HT-29 (cell line): ENCODE measurements at places on chromosomes 5 and 9.

- no peak for DNase-seq
Measured at GRCh38 chr9:70571258-70571657, 156.8 kb upstream of the KLF9 start.

DNA sequence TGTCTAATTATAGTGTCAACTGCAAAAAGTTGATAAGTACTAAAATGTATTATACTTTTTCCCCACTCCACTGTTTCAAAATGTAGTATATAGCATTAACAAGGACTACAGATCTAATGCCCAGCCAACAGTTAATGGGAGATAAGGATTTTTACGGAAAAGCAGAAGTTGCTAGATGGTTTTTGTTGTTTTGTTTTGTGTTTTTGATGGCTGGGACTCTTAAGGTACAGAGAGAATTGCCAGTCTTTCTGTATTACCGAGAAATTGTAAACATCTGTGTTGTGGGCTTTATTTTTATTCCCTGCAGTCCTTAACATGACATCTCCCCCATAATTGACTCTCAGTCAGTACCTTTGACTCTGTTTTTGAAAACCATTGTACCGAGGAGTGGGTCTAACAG is 44.0 kb downstream of the TRIO start:
- DNase-seq: no peak

DNA sequence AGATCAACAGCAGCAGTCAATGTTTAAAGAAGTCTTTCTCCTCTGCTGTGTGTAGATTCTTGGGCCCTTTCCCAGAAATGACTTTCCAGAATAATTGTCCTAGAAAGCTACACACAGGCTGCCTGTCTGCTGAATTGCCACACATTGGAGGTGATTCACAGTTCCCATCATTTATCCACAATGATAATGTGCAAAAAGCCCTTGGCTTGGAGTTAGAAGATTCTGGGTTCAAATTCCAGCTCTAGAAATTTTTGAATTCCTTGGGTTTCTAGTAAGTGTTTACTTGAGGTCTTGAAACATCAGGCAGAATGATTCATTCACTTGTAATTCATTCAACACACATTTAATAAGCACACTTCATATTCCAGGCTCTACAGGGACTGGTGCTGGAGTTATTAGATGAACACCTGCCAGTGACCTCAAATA is 28.6 kb upstream of the EPB41L4B start:
- DNase-seq: no peak

- peak; percentile 32 for DNase-seq
Measured at GRCh38 chr5:25119650-25120049, 474.9 kb upstream of the CDH10 start.

GRCh38 chr9:32955655-32956478 is 45.6 kb downstream of the APTX start:
- no peak for DNase-seq

- no peak for DNase-seq
Measured at GRCh38 chr5:154547551-154547950, 69.5 kb upstream of the HAND1 start.

- DNase-seq: no peak
Measured at GRCh38 chr5:118967059-118967508, 21.3 kb downstream of the DTWD2 start.

GRCh38 chr5:133251296-133252132 is 199.7 kb downstream of the HSPA4 start:
- DNase-seq: peak; percentile 67

DNA sequence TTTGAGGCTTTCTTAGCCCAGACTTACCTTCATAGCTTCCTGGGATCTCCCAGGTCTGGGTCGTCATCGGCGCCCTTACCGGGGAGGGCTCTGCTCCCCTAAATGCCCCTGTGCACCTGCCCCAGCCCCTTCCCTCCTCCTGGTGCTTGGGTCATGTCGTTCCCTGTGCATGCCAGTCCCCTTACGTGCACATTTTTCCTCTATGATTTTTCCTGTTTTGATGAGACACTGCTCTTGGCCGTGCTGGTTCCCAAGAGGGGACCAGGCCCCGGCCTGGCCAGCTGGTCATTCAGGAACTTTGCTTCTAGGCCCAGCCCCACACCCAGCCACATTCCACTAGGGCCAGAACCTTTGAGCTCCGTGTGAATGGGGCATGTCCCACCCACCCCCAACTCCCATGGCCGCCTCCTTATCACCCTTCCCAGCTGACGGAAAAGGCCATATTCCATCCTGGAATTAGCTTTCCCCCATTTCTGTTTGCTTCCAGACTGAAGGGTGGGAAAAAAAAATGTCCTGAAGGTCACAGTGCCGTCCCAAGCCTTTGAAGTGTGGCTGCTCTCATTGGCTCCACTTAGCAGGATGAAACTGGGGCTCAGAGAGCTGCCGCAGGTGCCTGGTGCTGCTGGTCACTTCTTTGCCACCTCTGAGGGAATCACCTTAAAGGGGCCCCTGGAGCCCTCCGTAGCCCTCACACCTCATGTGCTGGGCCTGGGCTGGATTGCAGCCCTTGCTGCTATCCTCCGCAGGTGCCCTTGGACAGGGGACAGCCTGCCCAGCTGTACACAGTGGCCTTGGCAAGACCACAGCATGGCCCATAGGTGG is 25.1 kb downstream of the ERGIC1 start:
- DNase-seq: peak; percentile 63

DNA sequence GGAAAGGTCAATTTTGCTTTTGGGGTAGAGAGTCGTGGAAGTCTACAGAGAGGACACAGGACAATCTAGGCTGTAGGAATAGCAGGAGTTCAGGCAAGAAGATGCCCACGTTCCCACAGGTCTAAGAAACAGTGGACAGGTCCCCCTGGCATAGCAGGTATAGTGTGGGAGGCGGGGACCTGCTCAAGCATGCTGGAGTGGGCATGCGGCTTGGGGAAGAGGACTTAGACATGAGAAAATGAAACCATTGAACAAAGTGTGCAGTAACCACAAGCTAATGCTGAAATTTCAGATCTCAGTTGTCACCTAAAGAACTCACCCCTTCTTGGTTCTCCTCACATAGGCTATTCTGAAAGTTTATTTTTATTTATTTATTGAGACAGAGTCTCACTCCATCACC is 142.8 kb upstream of the EFNA5 start:
- no peak for DNase-seq

DNA sequence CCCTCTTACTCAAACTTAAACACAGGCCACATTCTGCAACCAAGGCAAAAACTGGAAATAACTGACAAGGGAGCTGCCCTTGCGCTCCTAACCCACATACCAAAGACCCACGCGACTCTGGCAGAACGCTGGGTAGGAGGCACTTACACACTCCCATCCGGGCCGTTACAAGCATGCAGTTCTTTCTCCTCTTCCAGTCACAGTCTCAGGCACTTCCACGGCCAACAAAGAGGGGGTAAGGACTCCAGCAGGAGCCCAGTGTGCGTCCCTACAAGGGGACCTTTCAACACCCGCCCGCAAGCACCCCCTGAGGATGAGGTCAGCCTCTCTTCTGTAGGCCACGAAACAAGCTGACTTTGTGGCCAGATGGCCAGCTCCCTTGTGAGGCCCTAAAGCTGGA is 57.4 kb downstream of the SERINC5 start:
- no peak for DNase-seq

- peak; percentile 42 for DNase-seq
Measured at GRCh38 chr5:145811834-145812625, 23.1 kb downstream of the PRELID2 start.

- peak; percentile 71 for DNase-seq
Measured at GRCh38 chr9:5442400-5443011, 4.8 kb upstream of the PLGRKT start.

DNA sequence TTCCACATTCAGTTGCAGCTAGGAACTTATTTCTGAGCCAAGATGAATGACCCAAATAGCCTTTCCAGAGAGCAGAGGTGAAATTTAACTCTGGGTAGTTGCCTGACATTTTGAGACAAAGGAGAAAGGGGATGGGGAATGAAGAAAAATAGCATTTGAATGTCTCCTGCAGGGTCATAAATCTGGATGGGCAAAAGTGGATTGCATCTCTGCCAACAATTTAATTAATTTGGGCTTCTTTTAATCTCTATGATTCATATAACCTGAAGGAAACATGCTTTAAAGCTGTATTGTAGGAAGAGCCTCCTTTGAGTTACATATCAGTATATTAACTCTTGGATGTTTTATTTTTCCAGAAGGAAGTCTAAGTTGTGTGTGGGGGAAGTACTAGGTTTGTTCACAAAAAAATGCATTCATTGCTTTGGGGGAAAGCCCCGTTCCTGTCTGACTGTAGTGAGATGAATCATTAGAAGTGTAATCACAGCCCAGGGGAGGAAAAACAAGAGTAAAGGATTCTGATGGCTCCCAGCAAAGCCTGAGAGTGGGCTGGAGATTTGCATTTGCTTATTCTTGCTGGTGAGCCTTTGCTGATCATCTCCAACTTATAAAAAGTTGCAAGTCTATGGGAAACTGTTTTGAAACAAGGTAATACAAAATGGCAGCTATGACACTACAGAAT is 133.0 kb upstream of the IQGAP2 start:
- no peak for DNase-seq

DNA sequence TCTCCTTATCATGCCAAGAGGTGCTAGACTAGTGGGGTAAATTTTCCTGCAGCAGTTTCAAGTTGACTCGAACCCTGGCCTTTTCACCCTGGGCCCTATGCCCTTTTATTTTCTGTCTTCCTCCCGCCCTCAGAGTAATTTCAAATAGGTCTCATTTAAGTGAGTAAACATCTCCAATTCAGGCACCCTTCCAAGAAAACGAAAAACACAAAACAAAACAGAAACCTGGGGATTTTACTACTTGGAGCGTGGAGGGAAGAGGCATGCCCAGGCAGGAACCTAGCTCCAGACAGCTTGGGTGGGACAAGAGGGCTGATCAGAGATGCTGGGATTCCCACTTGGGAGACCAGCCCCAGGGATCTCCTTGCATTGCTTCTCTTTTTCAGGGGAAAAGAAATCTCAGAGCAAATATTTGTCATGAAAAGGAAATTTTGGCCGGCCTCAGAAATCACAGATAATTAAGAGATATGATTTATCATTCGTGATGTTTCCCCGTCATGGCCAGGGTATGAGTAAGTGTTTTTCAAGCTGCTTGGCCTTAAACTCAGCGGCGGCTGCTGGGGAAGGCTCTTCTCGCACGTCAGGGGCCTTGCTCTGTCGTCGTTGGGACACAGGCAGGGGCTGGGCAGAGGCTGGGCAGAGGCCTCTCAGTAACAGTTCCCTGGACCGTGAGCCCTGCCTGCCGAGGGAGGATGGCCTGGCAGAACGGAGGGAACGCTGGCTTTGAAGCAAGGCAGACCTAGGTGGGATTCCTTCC is 248.6 kb upstream of the KLF4 start:
- DNase-seq: peak; percentile 22

- DNase-seq: no peak
Measured at GRCh38 chr9:110156902-110157301, 51.1 kb downstream of the C9orf152 start.

DNA sequence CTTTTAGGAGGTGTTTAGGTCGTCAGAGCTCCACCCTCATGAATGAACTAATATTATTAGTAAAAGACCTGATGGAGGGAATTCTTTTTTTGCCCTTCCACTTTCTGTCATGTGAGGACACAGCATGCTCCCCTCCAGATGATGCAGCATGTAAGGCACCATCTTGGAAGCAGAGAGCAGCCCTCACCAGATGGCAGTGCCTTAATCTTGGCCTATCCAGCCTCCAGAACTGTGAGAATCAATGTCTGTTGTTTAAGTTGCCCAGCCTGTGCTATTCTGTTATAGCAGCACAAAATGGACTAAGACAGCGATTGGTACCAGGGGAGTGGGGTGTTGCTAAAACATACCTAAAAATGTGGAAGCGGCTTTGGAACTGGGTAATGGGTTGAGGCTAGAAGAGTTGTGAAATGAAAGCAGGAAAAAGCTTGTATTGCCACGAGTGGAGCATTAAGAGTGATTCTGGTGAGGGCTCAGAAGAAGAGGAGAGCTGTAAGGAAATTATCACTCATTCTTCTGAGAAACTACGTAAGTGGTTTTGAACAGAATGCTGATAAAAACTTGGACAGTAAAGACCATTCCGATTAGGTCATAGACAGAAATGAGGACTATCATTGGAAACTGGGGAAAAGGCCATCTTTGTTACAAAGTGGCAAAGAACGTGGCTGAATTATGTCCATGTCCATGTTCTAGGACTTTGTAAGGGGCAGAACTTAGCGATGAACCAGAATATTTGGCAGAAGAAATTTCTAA is 28.6 kb downstream of the PTPDC1 start:
- DNase-seq: no peak

DNA sequence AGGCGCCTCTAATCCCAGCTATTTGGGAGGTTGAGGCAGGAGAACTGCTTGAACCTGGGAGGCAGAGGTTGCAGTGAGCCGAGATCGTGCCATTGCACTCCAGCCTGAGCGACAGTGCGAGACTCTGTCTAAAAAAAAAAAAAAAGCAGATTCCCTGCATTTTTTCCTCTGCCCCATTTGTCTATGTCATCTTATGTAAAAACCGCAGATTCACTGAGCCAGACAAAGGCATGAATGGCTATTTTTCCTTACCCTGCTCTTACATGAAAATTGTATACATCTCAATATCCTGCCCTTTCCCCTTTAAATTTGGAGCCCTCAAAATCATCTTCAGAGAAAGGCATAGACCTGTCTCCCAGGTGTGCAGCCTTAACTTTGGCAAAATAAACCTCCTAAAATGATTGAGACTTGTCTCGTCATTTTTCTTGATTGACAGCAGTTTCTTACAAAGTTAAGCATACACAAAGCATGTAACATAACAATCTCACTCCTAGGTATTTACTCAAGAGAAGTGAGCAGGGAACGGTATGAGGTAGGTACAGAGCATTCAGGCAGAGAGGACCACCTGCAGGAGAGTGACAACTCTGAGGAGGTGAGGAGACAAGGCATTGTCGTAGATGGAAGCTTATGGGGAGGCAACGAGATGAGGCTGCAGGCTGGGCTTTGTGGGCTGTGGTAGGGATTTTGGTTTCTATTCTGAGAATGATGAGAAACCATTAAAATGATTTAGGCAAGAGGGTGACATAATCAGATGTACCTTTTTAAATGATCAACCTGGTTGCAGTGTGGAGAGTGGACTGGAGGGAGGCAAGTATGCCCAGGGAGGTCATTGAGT is 65.7 kb upstream of the IL6ST start:
- DNase-seq: no peak

DNA sequence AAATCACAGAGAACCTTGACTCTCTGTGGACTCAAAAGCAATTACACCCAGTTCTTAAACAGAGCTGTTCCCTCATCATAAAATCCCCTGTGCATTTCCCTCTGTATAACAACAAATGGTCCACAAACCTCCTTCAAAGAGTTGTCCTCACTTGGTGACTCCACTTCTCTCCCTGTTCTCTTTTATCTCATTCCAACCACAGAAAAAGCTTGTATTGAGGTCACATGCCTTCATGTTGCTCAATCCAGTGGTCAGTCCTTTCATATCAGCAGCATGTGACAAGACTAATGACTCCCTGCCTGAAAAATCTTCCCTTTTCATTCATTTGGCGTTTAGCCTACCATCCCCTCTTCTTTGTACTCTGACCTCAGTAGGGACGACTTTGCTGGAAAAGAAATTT is 158.0 kb downstream of the DEPDC1B start:
- no peak for DNase-seq

- no peak for DNase-seq
Measured at GRCh38 chr5:172051643-172052339, 45.4 kb upstream of the FBXW11 start.

- DNase-seq: peak; percentile 64
Measured at GRCh38 chr5:139689631-139690063, 41.5 kb downstream of the CXXC5 start.
